ENCODE measurements at places on chromosomes 6 and 20.

DNA sequence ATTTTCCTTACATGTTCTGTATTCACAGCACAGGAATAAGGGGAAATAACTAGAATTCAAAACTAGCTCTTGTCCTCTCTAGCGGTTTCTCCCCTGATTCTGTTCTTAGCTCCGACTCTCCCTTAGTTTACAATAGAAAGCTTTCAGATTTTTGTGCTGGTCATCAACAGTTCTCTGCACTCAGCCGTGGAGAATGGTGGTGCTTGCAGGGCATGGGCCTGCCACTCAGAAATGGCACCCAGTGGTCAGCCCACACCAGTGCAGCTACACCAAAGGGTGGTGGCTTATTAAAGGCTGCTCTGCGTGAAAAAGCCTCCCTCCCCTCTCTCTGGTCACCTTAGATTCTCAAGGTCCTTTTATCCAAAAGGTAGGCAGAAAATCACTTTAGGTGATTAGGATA is 123.5 kb downstream of the SASH1 start:
- no peak for DNase-seq

DNA sequence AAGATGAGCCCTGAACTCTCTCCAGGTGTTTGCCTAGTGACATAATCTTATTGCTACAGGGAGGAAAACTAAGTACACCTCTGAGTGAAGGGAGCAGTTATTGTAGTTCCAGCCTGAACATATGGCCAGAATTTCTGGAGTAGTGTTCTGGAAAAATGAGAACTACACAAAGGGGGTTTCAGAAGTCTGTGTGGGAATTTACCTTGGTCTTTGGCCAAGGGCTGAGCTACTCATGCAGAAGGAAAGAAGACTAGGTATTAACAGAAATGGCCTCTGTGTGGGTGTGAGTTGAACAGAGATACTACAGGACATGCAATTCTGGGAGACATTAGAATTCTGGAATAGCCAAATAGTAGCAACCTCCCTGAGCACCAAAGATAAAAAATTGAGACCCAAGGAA is 1009.7 kb upstream of the GJE1 start:
- DNase-seq = no peak

DNA sequence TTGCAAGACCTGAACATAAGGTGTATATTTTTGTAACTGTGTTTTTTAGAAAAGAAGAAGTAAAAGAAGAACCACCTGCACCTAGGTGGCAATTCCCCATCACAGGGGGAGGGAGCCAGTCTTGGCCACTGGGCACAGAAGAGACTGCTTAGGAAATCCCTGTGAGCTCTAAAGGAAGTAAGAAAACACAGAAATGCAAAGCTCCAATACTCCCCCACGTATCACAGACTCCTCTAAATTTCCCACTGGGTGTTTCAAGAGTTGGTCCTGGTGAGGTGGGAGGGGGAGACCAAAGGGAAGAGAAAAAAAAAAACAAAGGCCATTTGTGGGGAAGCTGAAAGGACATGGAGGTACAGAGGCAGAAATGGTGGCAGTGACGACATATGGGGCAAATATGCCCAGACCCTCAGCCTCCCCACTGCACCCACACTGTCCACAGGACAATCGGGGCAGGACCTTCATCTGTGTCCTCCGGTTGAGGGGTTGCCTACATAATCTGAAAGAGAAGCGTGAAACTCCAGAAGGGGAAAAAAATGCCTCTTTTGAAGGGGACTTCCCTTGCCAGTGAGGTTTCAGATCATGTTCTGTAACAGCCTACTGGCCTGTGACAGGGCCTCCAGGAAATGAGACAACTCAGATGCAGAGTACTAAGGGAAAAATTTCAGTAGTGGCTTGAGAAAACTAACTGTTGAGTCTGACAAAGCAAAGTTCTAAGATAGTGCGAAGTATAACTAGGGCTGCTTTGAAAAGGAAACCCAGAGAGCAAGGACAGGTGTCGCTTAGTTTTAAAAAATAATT is 226.2 kb upstream of the MARCKS start:
- DNase-seq = no peak

DNA sequence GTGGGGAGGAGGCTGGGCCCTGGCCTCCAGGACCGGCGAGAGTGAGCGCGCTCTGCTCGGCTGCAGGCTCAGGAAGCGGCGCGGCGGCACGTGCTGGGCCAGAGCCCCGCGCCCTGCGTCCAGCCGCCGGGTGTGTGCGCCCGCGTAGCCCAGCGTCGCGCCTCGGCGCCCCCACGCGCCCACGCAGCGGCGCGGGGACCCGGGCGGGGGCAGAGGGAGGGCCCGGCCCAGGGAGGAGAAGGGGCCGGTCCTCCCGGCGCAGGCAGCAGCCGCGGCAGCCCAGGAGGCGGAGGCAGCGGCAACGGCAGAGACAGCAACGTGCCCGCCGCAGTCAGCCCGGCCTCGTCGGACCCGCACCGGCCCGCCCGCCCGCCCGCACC is at the start of gene EYA2:
Gene EYA2 (plus strand): TSS at position 265 of the 380 bp plus-strand sequence. CDS start 95,168 bp downstream, outside the sequence.
- DNase-seq = no peak

DNA sequence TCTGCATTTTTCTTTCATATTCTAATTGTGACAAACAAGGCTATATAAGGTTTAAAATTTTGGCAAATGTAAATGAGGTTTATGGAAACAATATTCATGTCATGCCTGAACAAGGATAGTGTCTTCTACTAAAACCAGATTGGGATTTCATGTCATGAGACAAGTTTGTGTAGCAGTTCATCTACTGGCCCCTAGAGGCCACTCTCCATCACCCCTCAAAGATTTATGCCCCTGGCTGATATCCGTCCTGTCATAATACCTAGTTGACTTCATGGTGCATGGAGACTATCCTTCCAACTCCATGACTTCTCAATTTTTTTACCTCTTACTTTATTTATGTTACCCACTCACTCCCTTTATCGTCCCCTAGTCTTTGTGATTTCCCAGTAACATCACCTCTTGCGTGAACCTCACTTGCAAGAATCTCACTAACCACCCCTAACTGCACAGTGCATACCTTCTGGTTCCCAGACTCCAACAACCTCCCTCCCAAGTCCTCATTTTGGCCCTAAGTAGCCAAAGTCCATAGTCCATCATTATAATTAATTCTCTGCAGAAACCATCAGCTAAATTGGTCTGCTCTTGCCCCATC is 179.8 kb downstream of the TASP1 start:
- DNase-seq = no peak

DNA sequence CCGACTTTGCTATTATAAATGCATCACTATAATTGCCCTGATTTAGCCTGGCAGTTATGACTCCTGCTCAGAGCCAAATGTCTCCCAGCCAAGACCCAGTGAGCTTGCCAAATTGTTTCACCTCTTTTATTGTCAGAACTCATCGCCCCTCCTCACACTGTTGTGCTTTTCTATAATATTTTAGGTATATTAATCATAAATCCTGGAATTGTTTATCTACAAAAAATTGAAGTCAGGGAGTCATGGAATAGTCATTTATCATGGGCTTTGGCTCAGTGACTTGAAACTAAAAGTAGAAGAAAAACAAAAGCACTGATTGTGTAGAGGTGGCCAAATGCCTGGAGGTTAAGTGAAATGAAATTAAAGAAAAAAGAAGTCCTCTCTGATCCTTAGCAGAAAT is 85.6 kb downstream of the PFDN4 start:
- DNase-seq = no peak

GRCh38 chr6:139468178-139468819 is 93.9 kb upstream of the CITED2 start:
- no peak for DNase-seq

GRCh38 chr6:108937170-108937569 is 88.9 kb downstream of the ARMC2 start:
- DNase-seq = no peak

GRCh38 chr6:90216072-90216977 is 80.3 kb downstream of the BACH2 start:
- no peak for DNase-seq

- no peak for DNase-seq
Measured at GRCh38 chr20:34364223-34364506, 1.1 kb downstream of the ITCH start.

- no peak for DNase-seq
Measured at GRCh38 chr20:63456429-63457284, 15.8 kb downstream of the KCNQ2 start.

DNA sequence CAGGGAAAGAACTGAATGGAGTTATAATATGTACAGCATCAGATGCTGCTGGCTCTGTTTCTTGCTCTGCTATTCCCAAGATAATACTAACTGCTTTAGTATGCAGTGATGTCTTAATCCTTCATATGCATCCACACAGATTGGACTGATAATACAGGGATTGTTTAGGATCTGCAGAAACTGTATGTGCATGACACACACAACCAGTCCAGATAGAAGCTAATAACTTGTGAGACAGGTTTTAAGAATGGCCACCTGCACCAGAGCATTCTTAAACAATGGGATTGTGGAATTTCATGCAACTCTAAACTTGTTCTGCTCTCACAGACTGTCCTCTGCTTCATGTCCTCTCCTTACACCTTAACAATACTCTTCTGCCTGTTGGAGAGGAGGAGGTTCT is 90.9 kb downstream of the SPTLC3 start:
- DNase-seq = no peak

DNA sequence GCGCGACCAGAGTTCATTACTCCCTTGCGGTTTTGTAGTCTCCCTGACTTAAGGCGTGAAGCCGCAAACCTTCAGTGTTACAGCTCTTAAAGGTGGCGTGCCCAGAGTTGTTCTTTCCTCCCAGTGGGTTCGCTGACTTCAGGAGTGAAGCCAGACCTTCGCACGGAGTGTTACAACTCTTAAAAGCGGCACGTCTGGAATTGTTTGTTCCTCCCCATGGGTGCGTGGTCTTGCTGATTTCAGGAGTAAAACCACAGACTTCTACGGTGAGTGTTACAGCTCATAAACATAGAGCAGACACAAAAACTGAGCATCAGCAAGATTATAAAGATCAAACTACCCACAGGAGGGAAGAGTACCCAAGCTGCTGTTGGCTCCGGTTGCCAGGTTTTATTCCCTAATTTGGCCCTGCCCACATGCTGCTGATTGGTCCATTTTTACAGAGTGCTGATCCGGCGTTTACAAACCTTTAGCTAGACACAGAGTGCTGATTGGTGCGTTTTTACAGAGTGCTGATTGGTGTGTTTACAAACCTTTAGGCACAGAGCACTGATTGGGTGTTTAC is 10.4 kb downstream of the TMEM14C start:
- DNase-seq = no peak

DNA sequence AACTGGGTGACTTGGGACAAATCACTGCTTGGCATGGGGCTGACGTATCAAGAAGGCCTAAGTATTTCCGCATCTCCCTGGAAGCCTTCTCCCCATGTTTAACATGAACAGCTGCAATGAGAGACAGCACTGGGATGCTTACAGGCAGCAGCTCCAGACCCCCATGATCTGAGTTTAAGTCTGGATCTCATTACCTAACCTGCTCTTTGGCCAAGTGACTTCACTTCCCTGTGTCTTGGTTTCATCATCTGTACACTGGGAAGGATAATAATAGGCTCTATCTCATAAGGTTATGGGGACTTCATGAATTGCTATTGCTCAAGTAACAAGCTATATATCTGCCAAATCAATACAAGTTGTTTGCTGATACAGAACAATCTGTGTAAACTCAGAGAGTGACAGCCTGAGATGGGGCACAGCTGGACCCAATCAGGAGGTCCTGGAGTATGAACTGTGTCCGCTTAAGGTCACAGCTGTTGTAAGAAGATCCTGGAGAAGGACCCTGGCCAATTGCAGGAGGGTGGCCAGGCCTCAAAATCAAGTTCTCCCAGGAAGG is 56.0 kb downstream of the TGM2 start:
- no peak for DNase-seq

DNA sequence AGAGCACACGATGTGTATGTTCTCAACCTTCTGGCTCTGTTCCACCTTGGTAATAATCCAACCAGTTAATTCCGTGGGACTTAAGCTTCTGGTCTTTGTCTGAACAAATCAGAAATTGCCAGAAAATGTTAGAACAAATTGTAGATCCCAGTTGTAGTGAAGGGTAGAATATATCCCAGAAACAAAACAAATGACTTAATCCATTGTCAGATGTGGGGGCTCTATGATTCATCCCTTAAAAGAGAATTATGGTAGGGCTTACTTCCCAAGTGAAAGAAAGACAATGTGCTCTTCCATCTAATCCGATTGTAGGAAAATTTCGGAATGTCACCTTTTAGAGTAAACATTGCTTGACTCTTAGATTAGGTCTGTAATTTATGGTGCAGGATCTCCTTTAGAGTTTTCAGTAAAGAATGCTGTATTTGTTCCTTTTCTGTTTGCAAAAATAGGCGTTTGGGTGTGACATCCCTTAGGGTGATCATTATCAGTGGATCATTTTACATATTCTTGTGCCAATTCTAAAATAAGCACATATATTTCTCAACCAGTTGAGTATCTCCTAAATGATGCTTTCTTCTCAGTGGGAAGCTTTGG is 234.5 kb upstream of the ZNF217 start:
- DNase-seq = no peak

DNA sequence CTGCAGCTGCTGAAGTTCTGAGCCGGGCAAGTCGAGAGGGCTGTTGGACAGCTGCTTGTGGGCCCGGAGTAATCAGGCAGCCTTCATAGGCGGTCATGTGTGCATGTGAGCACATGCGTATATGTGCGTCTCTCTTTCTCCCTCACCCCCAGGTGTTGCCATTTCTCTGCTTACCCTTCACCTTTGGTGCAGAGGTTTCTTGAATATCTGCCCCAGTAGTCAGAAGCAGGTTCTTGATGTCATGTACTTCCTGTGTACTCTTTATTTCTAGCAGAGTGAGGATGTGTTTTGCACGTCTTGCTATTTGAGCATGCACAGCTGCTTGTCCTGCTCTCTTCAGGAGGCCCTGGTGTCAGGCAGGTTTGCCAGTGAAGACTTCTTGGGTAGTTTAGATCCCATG is 21.2 kb upstream of the MAPK13 start:
- no peak for DNase-seq

- DNase-seq = peak; percentile 91
Measured at GRCh38 chr20:49216991-49217578, 2.1 kb upstream of the DDX27 start.

- peak; percentile 37 for DNase-seq
Measured at GRCh38 chr6:11732036-11732631, 46.5 kb downstream of the ADTRP start.

- DNase-seq = no peak
Measured at GRCh38 chr6:36692220-36692619, 5.4 kb upstream of the RAB44 start.

Data from stimulated activated CD4-positive, alpha-beta T cell treated with anti-CD3 and anti-CD28 coated beads, Interleukin-15, amount 100 ng/mL, for 1 hour (primary cell).